ENCODE measurements at places on chromosomes 2 and 18.

DNA sequence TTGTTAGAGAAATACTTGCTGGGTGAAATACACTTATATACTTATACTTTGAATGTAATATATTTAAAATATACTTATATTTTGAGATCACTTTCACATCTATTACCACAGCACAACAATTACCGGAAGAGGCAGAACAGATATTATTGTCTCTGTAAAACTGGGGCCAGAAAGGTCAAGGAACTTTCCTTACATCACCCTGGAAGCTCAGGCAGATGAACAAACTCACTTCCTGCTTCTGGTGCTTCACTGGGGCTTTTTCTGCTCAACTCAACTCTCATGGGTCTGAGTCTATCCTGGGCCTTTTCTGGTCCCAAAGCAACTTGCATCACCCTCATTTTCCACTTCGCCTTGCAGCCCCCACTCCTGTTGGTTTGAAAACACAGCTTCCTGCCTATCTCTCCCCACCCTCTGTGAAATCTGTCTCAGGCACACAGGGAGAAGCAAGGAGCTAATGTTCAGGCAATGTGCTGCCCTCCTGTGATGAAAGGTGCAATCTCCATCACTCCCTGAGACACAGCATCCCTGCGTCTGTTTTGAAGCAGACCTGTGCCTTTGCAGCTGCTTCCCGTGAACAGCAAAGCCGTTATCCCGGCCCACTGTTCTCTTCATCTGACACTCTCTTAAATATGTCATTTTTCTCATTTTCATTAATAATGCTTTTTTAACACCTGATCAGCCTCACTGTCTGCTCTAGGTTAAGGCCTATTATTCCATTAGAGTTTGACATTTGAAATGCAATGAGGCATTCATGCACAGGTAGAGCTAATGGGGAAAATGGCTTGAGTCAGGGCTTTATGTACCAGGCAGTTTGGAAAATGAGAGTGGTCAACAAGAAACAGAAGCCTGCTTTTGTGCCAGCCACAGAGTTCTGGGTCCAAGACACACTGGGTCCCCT lies 251.9 kb upstream of the CHAC2 start:
- DNase-seq, result no peak

- no peak for DNase-seq
These were observed 296.0 kb downstream of the NDUFA10 start for GRCh38 chr2:239729151-239729550.

DNA sequence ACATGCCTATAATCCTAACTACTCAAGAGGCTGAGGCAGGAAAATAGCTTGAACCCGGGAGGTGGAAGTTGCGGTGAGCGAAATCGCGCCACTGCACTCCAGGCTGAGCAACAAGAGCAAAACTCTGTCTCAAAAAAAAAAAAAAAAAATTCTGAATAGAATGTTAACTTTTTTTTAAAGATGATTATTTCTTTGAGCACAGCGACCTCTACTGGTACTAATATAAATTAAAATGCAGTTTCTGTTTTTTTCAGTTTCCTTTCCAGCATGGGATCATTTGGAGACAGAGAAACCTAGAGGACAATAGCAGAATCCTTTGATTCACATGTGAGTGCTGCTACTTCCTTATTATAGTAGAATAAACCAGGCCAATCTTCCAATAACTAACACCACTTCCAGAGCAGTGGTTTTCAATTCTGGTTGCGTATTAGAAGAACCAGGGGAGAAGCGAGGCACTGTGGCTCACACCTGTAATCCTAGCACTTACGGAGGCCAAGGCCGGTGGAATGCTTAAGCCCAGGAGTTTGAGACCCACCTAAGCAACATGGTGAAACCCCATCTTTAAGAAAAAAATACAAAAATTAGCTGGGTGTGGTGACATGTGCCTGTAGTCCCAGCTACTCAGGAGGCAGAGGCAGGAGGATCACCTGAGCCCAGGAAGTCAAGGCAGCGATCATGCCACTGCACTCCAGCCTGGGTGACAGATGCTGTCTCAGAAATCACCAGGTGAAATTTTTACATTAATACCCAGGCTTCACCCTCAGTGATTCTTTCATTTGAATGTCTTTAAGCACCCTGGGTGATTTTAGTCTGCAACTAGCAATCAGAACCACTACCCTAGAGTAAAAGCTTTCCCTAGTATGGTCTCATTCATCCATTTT lies 10.1 kb downstream of the SRSF7 start:
- DNase-seq, result peak; percentile 44

DNA sequence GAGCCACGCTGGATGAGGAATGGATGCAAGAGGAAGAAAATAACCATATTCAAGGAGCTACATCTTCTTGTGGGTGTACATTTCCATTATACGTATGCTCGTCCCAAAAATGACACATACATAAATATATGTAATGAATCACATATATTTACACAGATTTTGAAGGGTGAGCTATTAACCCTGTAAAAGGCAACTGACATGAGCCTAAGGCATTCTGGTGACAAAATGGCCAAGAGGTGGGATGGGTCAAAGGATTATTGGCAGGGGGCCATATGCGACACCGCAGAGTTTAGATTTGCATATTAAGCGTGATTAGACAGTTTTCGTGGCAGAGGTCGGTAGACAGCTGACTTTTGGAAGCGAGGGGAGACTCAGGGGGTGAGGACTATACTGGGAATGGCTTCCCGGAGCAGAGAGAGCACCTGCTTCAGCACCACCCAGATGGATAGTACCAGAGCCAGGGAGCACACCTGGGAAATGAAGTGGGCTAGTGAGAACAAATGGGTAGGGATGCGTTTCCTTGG lies 431 bp upstream of the CNRIP1 start:
- peak; percentile 26 for DNase-seq

DNA sequence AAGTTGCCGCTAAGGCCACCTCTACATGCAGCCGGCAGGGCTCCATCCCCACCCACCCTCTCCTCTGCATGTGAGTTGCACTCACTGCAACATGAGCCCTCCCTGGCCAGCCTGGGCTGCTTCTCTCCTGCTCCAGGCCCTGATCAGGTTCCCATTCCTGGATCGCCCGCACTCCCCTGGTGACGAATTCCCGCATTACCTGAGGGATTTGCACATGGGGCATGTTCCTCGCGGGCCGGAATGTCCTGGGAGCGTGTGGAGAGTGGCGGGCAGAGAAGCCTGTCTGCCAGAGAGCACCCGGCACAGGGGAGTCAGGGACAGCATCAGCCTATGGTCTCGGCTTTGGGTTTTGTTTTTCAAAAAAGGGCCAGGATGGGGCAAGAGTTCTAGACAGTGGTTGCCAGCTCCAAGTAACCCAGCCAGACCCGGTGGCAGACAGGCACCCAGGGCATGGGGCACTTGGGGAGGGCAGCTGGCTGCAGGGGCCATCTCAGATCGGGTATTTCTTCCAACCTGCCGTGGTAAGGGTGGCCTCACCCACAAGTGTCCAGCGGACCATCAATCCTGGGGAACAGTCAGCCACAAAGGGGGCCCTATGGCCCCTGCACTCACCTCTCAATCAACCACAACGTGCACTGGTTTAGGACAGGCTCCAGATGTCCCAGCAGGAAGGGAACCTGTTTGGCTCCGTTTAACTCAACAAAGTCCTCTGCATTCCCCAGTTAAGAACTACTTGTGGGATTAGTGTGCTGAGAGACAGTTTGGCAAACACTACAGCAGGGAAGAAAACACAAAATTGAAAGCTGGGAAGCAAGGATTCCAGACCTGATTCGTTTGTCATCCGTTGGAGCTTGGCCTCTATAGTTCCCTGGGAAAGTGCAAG lies 187.7 kb downstream of the SMAD7 start:
- DNase-seq, result no peak

DNA sequence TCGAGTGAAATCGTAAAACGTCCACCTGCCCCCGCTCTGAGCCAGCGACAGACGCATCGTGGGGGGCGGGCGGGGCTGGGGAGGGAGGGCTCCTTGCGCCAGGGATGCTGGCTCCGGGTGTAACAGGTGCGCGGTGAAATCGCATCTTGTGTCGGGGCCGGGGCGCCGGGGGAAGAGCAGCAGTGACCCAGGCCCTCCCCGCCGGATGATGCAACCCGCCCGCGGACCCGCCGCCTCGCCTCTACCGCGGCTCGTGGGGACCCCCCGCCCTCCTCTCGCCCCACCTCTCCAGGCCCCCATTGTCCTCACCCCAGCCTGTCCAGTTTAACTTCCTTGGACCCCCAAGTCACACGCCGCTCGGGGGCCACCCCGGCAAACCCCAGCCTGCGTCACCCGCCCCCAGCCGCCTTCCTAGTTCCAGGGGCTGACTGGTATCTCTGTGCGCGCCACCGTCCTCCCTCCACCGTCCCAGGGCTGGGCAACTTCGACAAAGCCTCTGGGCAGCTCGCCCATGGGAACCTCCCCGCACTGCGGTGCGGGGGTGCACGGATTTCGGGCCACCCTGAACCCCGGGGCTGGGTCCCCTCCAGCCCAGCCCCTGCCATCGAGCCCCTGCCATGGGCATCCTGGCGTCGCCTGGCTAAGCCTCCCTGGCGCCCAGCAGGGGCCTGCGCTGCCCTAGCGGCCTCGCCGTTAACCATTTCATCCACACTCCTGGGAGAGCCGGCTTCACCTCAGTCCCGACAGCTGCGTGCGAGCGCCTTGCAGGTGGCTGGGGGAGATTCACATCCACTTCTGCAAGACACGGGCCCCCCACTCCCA lies 799 bp upstream of the KIF1A start:
- DNase-seq, result no peak

GRCh38 chr2:80252294-80252986 lies 52.1 kb downstream of the LRRTM1 start:
- DNase-seq, result no peak

DNA sequence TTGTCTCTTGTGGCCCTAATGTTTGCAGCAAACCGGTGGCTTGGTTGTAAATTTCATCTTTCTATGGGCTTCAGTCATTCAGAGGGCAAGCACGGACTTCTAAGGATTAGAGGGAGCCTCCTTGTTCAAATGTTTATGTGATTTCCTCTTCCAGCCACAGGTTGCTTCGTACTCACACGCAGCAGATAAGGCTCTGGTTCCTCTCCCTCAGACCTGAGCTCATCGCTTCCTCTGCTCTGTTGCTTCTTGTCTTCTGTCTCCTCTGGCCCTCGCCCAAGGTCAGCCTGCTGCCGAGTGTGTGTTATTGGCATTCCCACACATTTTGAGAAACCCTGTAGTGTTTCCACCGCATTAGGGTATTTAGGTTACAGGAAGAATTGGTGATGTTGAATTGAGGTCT lies 44.0 kb downstream of the MYL12B start:
- DNase-seq, result peak; percentile 97

DNA sequence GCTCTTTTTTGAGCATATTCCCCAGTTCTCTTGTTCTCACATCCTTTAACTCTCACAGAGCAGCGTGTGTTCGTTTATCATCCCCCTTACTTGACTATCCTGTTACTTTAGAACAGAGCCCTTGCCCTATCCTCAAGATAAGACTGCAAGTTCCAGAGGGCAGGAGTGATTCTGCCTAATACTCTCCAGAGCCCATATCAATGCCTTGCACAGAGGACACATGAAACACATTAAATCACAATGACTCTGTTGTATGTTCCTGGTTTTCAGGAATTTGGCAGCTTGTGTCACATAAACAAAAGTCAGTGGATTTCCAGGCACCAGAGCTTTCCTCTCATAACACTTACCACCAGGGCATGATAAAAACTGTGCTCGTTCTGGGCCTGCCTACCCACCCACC lies 156.7 kb downstream of the RNF144A start:
- no peak for DNase-seq

GRCh38 chr2:46857871-46858701 lies 57.5 kb downstream of the MCFD2 start:
- DNase-seq, result peak; percentile 82

- no peak for DNase-seq
These were observed 62.8 kb upstream of the AFF3 start for GRCh38 chr2:100205174-100205573.

- no peak for DNase-seq
These were observed 221.4 kb downstream of the CLIP4 start for GRCh38 chr2:29336341-29337241.

DNA sequence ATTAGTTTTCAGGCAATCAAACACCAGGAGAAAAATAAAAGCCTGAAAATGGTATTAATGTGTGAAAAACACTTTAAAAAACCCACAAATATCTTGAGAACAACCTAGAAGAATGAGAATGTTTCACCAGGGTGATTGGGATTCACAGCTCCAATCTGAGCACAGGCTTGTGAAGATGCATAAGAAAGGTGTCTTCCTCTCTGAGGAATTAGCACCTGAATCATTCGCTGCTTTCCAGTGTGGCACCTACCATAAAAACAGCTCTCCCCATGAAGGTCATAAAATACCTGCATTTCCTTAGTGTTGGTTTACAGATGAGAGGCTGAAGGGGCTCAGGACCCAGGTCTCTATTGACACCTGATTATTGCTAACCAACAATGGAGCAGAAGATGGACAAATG lies 499.7 kb upstream of the KLHL29 start:
- DNase-seq, result no peak

GRCh38 chr2:58137221-58137620 lies 90.6 kb downstream of the VRK2 start:
- peak; percentile 74 for DNase-seq

DNA sequence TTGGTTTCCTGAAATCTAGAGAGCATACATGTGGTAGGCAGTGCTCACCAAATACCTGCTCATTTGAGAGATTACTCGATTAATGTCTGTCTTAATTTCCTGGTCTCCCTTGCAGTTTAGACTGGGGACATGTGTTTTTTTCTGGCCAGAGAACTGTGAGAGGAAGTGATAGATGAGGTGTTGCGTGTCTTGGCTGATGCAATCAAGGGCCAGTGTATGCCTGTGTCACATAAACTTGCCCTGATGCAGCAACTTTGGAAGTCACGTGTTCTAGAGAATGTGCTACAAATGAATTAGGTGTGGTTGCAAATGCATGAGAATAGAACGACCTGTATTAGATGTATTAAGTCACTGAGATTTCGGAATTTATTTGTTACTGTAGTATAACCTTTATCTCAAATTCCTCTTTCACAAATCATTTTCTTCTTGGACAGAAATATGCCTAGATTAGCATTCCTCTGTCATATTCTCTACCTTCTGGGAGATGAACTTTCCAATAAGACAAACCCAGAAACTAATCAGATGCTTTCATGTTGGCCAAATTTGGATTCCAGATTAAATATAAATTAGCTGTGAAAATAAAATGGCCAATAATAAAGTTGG lies 9.9 kb upstream of the IL1A start:
- DNase-seq, result peak; percentile 95

GRCh38 chr18:55440988-55441387 lies 147.0 kb downstream of the TCF4 start:
- no peak for DNase-seq

DNA sequence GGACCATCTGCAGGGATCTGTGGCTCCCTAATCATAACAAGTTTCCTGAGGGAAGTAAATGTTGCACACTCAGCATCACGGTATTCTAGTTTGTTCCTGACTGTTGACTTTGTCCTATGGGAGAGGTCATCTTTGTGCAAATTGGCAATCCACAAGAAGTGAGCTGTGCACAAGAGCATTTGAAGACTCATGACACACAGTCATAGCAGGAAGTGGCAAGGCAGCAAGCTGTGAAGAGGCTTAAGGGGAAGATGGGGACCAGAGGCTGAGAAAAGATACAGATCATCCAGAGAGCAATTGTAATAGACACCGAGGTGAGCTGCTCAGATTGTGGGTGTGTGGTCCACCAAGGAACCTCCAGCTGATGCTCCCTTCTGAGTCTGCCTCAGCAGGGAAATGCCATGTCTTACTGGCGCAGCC lies 2.7 kb downstream of the TNP1 start:
- DNase-seq, result peak; percentile 9
